ENCODE measurements at places on chromosomes 7 and 10. TPM values are rescaled to one million over a fixed set of nuclear protein-coding genes. Genes with fewer than 3 reads are reported as not detected.

- peaks cover 5% of the 10 kb centered on the region for H3K36me3 ChIP-seq
- no peaks in the 10 kb centered on the region for H3K27me3 ChIP-seq
- H3K4me1 ChIP-seq, result peaks cover 8% of the 10 kb centered on the region
- H3K27ac ChIP-seq, result no peak overlapping the region
- H3K4me3 ChIP-seq, result no peak overlapping the region
Measured at GRCh38 chr7:134034652-134035051, 92.5 kb upstream of the LRGUK start.

- peaks cover 6% of the 10 kb centered on the region for H3K27me3 ChIP-seq
- H3K4me3 ChIP-seq, result no peak overlapping the region
- no peak overlapping the region for H3K27ac ChIP-seq
- H3K4me1 ChIP-seq, result peaks cover 4% of the 10 kb centered on the region
- no peaks in the 10 kb centered on the region for H3K36me3 ChIP-seq
Measured at GRCh38 chr10:6840201-6840691, 260.2 kb upstream of the PRKCQ start.

GRCh38 chr7:112771166-112771565 lies 19.0 kb downstream of the TMEM168 start:
- no peak for DNase-seq
- H3K36me3 ChIP-seq, result peaks cover 10% of the 10 kb centered on the region
- H3K27ac ChIP-seq, result no peak overlapping the region
- H3K27me3 ChIP-seq, result no peaks in the 10 kb centered on the region
- peaks cover 1% of the 10 kb centered on the region for H3K4me1 ChIP-seq

DNA sequence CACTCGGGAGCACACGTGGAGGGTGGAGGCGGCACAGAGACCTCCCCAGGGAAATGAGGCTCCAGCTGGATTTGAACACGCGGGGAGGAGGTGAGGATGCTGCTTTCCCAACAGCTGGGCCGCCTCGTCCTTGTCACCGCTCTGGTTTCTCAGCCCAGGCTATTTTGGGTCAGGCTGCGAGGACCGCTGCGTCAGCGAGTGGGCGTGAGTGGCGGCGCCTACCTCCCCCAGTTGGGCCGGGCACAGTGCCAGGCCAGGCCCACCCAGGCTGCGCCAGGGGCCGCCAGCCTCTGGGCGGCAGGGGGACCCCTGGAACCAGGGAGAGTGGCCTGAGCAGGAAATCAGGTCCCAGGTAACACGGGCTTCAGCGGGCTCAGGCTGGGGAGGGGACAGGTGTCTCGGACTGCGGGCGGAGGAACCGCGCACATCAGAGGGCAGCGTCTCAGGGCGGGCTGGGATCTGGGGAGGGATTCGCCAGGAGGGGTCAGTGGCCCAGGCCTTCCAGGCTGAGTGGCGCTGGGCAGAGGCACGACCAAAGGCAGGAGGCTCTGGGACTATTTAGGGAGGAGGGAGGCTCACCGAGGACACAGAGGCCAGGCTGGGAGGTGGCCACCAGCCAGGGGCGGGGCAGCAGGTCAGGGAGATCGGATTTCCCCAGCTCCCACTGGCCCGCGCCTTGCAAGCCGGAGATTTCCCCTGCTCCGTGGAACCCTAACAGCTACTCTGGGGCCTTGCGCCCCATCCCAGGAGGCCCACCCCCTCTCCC lies 125.2 kb upstream of the RET start:
- H3K4me3 ChIP-seq, result no peak overlapping the region
- no peak overlapping the region for H3K27ac ChIP-seq
- H3K4me1 ChIP-seq, result no peaks in the 10 kb centered on the region

DNA sequence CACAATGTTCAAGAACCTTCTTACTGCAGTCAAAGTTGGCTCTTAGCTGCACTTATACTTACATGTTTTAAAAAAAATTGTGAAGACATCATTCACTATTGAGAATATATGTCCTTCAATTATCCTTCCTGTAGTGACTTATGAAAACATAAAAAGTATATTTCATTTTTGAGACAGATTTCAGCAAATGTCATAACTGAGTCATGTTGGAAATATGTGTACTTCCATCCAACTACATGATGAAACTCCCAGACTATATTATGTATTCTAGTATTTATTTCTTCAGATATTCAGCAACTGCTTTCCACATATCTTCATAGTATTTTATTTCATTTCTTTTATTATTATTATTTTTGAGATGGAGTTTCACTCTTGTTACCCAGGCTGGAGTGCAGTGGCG lies 160.2 kb downstream of the ARHGAP12 start:
- H3K27me3 ChIP-seq, result no peaks in the 10 kb centered on the region
- H3K4me1 ChIP-seq, result peaks cover 5% of the 10 kb centered on the region
- no peaks in the 10 kb centered on the region for H3K36me3 ChIP-seq
- DNase-seq, result no peak
- H3K4me3 ChIP-seq, result no peak overlapping the region

GRCh38 chr7:155268921-155269650 lies 28.6 kb upstream of the INSIG1 start:
- H3K27me3 ChIP-seq, result no peaks in the 10 kb centered on the region
- peaks cover 1% of the 10 kb centered on the region for H3K4me1 ChIP-seq

- H3K27ac ChIP-seq, result no peak overlapping the region
- H3K36me3 ChIP-seq, result no peaks in the 10 kb centered on the region
- peaks cover 4% of the 10 kb centered on the region for H3K27me3 ChIP-seq
- no peak overlapping the region for H3K4me3 ChIP-seq
- H3K4me1 ChIP-seq, result no peaks in the 10 kb centered on the region
Measured at GRCh38 chr7:154698726-154699291, 304.1 kb downstream of the PAXIP1 start.

The TACR2 gene
- total RNA-seq, result not detected

- no peak overlapping the region for H3K27ac ChIP-seq
- H3K4me3 ChIP-seq, result no peak overlapping the region
- H3K36me3 ChIP-seq, result no peaks in the 10 kb centered on the region
Measured at GRCh38 chr7:69615685-69616084, 17.4 kb downstream of the AUTS2 start.

GRCh38 chr10:49220679-49221078 lies 32.5 kb upstream of the TMEM273 start:
- peaks cover 16% of the 10 kb centered on the region for H3K27me3 ChIP-seq
- no peak overlapping the region for H3K27ac ChIP-seq
- no peak for DNase-seq

- no peak for DNase-seq
- H3K27ac ChIP-seq, result no peak overlapping the region
- H3K27me3 ChIP-seq, result no peaks in the 10 kb centered on the region
- H3K4me1 ChIP-seq, result peaks cover 8% of the 10 kb centered on the region
Measured at GRCh38 chr7:92297736-92298135, 52.0 kb downstream of the ANKIB1 start.

The CUBN gene
- total RNA-seq, result 0.41 TPM

The NUTM2E gene
- not detected for total RNA-seq

DNA sequence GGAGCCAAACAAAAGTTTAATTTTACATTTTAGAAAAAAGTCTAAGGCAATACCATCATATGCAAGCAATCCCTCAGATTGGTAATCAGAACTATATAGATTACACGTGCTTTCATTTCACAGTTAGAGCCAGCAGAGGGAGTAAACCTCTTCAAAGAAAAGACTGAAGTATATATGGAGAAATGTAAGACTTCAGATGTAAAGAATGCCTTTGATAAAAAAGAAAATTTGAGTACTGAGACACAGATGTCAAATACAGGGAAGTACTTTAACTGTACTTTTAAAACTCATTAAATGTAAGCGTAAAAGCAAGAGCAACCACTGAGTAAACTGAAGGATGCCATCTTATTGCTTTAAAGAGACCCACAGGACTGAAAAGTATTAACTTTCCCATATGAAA lies 101.4 kb upstream of the FAM133B start:
- H3K4me3 ChIP-seq, result no peak overlapping the region
- peaks cover 56% of the 10 kb centered on the region for H3K36me3 ChIP-seq
- peak; percentile 46 for DNase-seq
- no peaks in the 10 kb centered on the region for H3K27me3 ChIP-seq
- H3K27ac ChIP-seq, result peak overlapping the region; percentile 87
- peaks cover 70% of the 10 kb centered on the region for H3K4me1 ChIP-seq

DNA sequence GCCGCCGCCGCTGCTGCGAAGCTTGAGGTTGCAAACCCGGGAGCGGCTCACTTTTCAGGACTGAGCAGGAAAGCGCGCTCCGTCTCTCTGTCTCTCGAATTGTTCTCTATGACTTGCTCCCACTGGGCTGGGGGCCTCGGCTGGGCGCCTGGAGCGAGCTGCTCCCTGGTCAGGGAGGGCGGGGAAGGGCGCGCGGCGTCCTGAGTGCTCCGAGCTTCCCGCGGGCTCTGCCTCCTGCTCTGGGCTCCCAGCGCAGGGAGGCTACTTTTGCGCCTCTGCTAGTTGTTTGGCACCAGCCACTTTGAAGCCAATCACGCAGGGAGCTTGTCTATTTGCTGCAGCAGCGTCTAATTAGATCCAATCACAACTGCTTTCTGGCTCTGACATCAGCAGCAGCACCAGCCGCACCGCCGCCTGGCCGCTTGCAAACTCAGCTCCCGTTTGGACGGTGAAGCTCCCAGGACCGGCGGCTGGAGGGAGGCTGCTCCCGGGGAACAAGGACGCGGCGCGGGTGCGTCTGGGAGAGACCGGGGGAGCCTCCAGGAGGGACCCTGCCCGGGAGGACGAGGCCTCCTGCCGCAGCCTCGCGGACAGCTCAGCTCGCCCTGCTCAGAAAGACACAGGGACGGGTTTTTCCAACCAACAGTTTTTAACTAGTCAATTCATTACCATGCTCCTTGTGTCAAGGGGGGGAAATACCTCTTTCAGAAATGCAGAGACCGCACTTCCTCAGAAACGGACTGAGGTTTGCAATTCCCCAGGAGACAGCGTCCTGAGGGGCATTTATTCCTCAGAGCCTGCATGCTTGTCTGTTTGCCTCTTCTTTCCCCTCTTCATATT lies at the start of gene ADARB2:
Gene ADARB2, minus strand, starts transcription at position 304 of the 840 bp plus-strand sequence.
- H3K4me1 ChIP-seq, result peaks cover 19% of the 10 kb centered on the region
- no peaks in the 10 kb centered on the region for H3K36me3 ChIP-seq
- peak within 1 kb of the TSS; percentile 60 for H3K4me3 ChIP-seq
- H3K27me3 ChIP-seq, result peaks cover 75% of the 10 kb centered on the region
- peak; percentile 44 for DNase-seq
